ENCODE measurements at places on chromosomes 5 and 9.
A peak's percentile ranks its signal among the peaks of the same experiment; 100 is the strongest.

DNA sequence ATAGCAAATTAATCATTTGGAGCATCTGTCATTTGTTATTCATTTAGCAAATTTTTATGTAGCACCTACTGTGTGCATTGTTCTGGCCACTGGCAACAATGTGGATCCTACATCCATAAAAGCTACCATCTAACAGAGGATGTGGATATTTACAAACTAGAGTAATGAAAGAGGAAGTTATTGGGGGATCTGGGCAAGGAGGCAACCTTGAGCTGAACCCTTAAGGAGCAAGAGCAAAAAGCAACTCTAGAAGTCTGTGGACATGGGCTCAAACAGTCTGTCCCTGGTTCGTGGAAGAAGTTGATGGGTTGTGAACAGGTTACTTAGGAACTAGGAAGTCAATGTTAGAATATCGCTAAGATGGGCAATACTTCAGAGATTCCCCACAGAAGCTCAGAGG lies 259.9 kb downstream of the SYK start:
- DNase-seq: no peak

- DNase-seq: no peak
These were observed 14.5 kb downstream of the VAV2 start for GRCh38 chr9:133977421-133978201.

- DNase-seq: no peak
These were observed 7.4 kb downstream of the KLF9 start for GRCh38 chr9:70407081-70407503.

DNA sequence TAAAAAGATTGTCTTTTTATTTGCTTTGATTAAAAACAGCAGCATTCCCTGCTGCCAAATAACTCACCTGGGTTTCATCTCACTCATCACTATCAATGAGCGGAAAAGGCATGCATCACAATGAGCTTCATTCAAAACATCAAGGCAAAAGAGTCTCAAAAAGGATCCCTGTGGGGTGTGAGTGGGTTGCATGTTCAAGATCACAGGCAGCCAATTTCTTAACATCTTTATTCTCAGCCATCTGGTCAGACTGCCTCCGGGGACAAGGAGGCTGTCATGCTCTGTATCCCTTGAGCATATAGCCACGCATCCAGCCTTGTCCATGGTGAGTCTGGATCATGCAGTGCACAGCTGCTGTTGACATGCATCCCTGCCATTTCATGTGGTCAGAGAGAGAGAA lies 117.1 kb downstream of the ICE1 start:
- DNase-seq: no peak

DNA sequence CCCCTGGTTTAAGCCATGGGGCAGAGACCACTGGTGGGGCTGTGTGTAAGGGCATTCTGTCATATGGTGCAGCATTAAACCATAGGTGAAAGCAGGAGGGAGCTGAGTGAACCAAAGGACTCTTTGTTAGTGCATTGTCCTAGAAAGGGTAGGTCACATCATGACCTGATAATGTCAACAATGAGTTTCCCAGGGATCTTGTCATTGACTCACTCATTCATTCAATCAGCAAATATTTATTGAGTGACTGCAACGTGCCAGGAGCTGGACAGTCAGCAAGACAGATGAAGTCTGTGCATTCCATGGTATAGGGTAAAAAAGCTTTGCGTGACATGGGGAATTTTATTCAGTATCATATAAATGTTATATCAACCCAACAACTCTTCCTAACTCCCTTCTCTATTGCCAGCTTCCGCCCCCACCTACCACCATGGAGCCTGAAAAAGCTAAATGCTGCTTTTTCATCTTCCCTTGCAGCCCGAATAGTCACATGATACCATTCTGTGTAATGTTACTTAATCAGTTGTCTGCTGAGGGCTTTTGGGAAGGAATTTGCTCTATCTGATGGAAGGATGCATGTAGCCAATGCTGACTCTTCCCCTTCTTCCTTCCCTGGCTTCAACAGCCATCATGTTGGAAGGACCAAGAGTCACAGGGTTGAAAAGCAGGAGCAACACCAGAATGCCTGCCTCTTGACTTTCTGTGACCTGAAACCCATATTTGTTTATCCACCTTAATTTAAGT lies 11.5 kb upstream of the OTULINL start:
- no peak for DNase-seq

GRCh38 chr5:98767581-98767980 lies 5.9 kb upstream of the RGMB start:
- DNase-seq: no peak

GRCh38 chr5:53237876-53238275 lies 128.3 kb upstream of the MOCS2 start:
- DNase-seq: no peak

GRCh38 chr9:91896513-91897121 lies 53.4 kb downstream of the ROR2 start:
- no peak for DNase-seq

- DNase-seq: no peak
These were observed 166.4 kb downstream of the TLE1 start for GRCh38 chr9:81522716-81523551.

DNA sequence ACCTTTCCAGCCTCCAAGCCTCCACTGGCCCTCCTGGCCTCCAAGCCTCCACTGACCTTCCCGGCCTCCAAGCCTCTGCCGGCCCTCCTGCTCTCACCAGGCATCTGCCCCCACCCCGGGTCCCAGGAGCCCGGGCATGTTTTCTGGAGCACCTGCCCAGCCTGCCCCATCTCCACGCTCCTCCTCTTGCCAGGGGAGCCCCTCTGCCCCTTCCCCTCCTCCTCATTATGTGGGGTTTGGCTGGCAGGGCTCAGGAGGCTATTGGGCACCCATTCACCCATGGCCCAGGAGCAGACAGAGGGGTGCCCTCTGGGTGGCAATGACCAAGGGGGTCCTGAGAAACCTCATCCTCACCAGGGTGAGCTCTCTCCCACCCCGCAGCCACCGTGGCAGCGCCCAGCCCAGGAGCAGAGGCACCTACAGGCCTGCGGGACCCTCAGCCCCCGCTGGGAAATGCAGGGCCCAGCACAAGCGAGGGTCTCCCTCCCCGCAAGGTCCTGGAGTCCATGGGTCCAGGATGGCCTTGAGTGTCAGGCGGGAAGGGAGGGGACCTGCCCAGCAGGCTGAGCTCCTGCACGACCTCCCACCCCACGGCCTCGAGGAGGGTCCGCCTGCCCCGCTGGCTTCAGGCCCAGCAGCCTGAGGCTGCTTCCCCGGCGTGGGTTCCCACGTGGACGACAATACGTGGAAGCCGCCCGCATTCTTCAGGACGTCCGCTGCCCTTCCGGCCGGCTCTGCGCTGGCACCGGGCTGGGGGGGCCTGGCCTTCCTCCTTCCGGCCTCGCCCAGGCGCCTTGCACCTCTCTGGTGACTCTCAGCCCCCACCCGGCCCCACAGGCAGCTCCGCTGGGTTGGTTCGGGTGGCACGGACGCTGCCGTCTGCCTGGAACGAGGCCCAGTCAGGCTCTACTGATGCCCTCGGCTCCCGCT lies 51.4 kb upstream of the NRARP start:
- DNase-seq: no peak

DNA sequence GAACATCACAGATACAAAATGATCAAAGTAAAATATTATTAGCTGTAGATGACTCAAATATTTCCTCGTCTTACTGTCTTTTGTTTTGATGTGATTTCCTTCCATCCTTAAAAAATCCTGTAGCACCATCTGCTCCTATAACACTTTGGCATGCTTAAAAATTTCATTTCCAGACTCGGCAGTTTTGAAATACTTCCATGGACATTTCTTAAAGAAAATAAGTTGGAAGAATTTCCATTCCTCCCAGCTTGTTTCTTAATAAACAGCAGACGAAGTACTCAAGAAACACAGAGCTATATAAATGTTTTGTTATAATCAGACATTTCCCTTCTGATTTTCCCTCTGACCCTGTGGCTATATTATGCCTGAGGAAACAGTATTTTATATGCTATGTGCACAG lies 41.2 kb upstream of the SVEP1 start:
- peak; percentile 50 for DNase-seq
